Naive thymus-derived CD8-positive, alpha-beta T cell (primary cell): ENCODE measurements at places on chromosomes 16 and 17. TPM values are rescaled to one million over a fixed set of nuclear protein-coding genes. Genes with fewer than 3 reads are reported as not detected.

- no peak overlapping the region for H3K27ac ChIP-seq
- H3K4me3 ChIP-seq: no peak overlapping the region
- no peaks in the 10 kb centered on the region for H3K36me3 ChIP-seq
- no peak for DNase-seq
- peaks cover 17% of the 10 kb centered on the region for H3K27me3 ChIP-seq
- no peaks in the 10 kb centered on the region for H3K4me1 ChIP-seq
Measured at GRCh38 chr16:85856585-85856984, 42.4 kb upstream of the IRF8 start.

DNA sequence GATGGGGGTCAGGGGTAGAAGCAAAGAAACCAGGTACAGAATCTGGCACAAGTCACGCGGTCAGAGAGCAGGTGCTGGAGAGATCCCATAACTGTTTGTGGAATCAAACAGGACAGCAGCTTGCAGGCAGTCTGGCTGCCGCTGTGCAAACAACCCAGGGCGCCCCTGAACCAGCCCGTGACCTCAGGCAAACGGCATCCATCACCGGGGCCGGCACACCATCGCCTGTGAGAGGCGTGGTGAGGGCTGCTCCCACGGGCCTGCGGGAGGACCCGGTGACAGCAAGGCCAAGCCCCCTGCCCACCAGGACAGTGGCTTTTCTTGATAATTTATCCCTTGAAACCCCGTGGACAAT is 47.9 kb downstream of the CBFA2T3 start:
- DNase-seq: no peak
- no peaks in the 10 kb centered on the region for H3K36me3 ChIP-seq
- no peak overlapping the region for H3K4me3 ChIP-seq
- H3K4me1 ChIP-seq: no peaks in the 10 kb centered on the region

DNA sequence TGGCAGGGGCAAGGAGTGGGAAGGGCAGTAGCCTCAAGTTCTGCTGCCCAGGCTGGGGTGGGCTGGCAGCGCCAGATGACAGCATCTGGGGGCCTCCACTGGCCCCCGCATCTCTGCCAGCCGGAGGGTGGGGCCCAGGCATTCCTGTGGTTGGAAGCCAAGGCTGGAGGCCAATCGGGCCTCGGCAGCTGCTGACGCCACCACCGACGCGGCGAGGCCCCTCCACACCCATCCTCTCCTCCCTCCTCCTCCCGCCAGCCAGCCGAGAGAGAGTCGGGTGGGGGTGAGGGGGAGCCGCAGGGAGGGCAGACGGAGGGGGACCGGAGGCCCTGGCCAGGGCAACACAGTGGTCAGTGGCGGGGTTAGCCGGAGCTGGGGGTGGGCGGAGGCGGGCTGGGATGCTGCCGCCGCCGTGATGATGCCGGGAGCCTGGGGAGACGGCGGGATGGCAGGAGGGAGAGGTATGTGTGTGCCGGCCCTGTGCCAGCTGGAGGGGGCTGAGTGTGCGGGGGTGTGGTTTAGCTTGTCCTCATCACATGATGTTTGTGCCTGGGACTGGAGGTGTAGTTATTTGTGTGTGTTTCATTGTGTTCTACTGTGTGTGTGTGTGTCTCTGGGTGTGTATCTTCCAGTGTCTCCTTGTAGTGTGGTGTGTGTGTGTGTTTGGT is 36.6 kb downstream of the ARHGAP23 start:
- no peaks in the 10 kb centered on the region for H3K4me1 ChIP-seq
- no peak overlapping the region for H3K4me3 ChIP-seq
- no peak for DNase-seq
- H3K27me3 ChIP-seq: peaks cover 8% of the 10 kb centered on the region
- no peaks in the 10 kb centered on the region for H3K36me3 ChIP-seq

DNA sequence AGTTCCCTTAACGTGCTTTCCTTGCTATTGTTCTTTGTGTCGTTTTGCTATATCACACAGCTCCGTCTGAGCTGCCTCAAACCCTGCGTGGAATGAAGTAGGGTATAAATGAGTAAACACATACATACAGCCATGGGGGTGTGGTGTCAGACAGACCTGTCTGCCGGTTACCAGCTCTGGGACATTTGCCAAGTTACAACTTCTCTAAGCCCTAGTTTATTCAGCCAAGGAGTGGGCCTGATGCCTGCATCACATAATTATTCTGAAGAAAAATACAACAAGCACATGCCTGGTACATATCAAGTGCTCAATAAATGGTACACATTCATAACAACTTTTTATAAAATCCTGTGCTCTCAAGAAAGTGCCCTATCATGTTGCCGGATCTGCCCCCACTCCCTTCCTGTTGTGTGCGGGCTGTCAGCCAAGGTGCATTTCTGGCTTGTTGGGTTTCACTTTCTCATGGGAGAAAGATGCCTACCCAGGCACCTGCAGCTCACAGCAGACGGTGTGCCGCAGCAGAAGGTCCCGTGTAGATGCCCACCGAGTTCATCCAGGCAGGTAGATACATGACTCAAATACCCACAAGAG is 30.5 kb downstream of the SMPD3 start:
- no peaks in the 10 kb centered on the region for H3K27me3 ChIP-seq
- H3K4me1 ChIP-seq: peaks cover 52% of the 10 kb centered on the region
- peak overlapping the region; percentile 87 for H3K4me3 ChIP-seq
- peak; percentile 88 for DNase-seq

Gene SSTR5
- total RNA-seq: not detected

GRCh38 chr17:47837401-47838039 is 3.6 kb downstream of the SCRN2 start:
- H3K4me1 ChIP-seq: peaks cover 59% of the 10 kb centered on the region
- no peaks in the 10 kb centered on the region for H3K27me3 ChIP-seq
- peaks cover 6% of the 10 kb centered on the region for H3K36me3 ChIP-seq
- H3K4me3 ChIP-seq: no peak overlapping the region
- no peak for DNase-seq
- peak overlapping the region; percentile 21 for H3K27ac ChIP-seq

Gene NXN
- 0.49 TPM for total RNA-seq

GRCh38 chr16:15873301-15873700 is 15.1 kb downstream of the CEP20 start:
- peaks cover 6% of the 10 kb centered on the region for H3K36me3 ChIP-seq
- H3K4me1 ChIP-seq: peaks cover 3% of the 10 kb centered on the region
- no peak for DNase-seq
- H3K4me3 ChIP-seq: no peak overlapping the region

Gene KRT39
- total RNA-seq: not detected

DNA sequence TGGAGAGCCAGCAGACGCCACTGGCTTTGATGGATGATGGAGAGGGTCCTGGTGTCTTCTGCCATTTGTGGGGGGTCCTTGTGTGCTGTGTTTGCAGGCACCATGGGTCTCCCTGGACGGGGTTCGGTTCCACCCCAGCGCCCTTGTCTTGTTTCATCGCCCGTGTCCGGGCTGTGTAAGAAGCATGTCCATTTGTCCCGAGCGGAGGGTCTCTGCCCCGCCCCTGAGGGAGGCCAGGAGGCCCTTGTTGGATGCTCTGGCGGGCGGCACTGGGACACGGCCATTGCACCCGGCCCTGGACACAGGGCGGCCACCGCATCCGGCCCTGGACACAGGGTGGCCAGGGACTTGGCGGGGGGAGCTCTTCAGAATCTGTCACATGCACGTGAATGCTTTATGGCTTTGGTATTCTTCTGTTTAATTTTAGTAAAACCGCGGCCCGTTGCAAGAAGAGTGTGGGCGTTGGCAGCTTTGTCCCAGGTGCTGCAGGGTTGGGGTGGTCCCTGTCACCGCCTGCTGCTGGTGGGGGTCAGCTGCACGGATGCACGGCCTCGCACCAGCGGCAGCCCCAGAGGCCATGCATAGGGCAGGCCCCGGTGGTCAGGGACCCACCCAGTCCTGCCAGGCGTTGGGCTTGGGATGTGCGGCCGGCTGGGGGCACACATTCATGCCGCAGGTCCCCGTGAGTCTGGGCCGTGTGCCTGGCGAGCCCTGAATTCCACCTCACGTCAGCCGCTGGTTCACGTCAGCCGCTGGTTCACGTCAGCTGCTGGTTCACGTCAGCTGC is 21.0 kb upstream of the ZNF750 start:
- peak; percentile 61 for DNase-seq
- H3K4me1 ChIP-seq: peaks cover 32% of the 10 kb centered on the region
- H3K27me3 ChIP-seq: no peaks in the 10 kb centered on the region
- peak overlapping the region; percentile 87 for H3K4me3 ChIP-seq
- H3K36me3 ChIP-seq: peaks cover 5% of the 10 kb centered on the region

- H3K4me3 ChIP-seq: no peak overlapping the region
- DNase-seq: no peak
- no peaks in the 10 kb centered on the region for H3K36me3 ChIP-seq
- no peak overlapping the region for H3K27ac ChIP-seq
- H3K27me3 ChIP-seq: peaks cover 57% of the 10 kb centered on the region
Measured at GRCh38 chr17:15262291-15263205, 2.6 kb downstream of the PMP22 start.

Gene TPSG1
- not detected for total RNA-seq

DNA sequence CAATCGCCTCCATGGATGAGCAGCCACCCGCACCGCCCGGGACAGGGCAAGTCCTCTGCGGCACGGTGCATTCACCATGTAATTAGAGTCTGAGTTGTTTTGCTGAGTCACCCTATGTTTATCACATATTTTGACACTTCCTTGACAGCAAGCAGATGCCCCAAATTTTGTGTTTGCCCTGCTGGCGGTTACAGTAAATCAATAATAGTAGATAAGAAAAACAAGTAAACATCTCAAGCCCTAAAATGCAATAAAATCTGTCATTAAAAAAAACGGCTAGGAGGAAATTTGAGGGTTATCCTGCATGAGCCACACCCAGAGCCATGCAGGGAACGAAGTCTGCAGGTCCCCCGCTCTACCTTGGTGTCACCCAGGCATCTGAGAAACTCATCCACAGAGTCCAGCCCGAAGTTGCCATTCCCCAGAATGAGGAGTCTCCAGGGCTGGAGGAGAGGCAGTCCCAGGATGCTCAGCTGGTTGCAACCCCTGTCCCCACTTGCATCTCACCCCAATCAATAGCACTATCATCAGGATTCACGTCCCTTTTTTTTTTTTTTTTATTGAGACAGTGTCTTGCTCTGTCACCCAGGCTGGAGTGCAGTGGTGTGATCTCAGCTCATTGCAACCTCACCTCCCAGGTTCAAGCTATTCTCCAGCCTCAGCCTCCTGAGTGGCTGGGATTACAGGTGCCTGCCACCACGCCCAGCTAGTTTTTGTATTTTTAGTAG is 16.5 kb upstream of the ST6GALNAC1 start:
- no peak for DNase-seq
- H3K36me3 ChIP-seq: no peaks in the 10 kb centered on the region
- peaks cover 13% of the 10 kb centered on the region for H3K4me1 ChIP-seq
- H3K27ac ChIP-seq: peak overlapping the region; percentile 78

Gene CCL14
- total RNA-seq: not detected

GRCh38 chr16:2038382-2039231 is 9.0 kb downstream of the NTHL1 start:
- H3K27ac ChIP-seq: no peak overlapping the region
- no peaks in the 10 kb centered on the region for H3K27me3 ChIP-seq
- H3K4me1 ChIP-seq: peaks cover 1% of the 10 kb centered on the region
- no peaks in the 10 kb centered on the region for H3K36me3 ChIP-seq
- DNase-seq: no peak

- H3K27me3 ChIP-seq: no peaks in the 10 kb centered on the region
- no peak overlapping the region for H3K27ac ChIP-seq
- H3K4me3 ChIP-seq: no peak overlapping the region
- DNase-seq: no peak
- peaks cover 40% of the 10 kb centered on the region for H3K4me1 ChIP-seq
Measured at GRCh38 chr17:78921437-78921971, 3.7 kb downstream of the TIMP2 start.

- H3K27ac ChIP-seq: no peak overlapping the region
- H3K4me1 ChIP-seq: peaks cover 10% of the 10 kb centered on the region
- H3K27me3 ChIP-seq: peaks cover 21% of the 10 kb centered on the region
Measured at GRCh38 chr17:41722231-41722630, 10.1 kb downstream of the GAST start.

- H3K36me3 ChIP-seq: no peaks in the 10 kb centered on the region
- H3K4me1 ChIP-seq: no peaks in the 10 kb centered on the region
- H3K4me3 ChIP-seq: no peak overlapping the region
Measured at GRCh38 chr16:77225182-77225581, 26.0 kb downstream of the SYCE1L start.
